ENCODE measurements at places on chromosomes 12 and 14.

GRCh38 chr14:53663709-53664108 is 292.9 kb downstream of the BMP4 start:
- no peak for DNase-seq

- DNase-seq = no peak
Measured at GRCh38 chr12:120998435-120998834, 17.9 kb downstream of the C12orf43 start.

DNA sequence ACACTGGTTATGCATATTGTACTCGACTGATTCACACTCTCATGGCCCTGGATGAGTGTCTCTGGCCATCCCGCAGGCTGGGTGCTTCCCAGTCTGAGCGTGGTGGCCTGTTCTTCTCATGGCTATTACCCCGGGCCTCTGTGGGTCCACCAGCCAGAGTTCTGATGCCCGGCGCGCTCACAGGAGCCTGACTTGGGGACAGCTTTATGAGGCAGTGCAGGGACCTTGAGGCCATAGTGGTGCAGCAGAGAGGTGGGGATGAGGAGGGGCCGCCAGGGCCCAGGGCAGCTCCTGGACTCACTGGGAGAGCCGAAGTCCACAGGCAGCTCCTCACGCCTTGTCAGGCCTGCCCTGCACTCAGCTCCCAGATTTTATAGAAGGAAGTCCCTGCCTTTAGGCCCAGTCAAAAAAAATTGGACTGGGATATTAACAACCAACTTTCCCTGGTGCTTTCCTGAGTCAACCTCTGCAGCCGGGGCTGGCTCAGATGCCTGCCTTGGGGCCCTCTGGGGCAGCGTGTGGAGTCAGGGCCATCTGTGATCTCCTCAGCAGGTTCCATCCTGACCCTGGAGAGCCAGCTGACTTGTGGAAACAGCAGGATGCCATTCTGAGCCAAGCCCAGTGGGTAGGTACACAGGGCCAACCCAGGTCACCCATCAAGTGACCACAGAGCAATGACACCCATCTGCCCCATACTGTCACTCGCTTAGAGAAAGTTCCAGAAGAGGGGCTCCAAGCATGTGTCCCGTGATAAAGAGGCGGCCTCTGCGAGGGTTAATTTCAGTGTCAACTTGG is 89.4 kb upstream of the DIO3 start:
- DNase-seq = no peak

DNA sequence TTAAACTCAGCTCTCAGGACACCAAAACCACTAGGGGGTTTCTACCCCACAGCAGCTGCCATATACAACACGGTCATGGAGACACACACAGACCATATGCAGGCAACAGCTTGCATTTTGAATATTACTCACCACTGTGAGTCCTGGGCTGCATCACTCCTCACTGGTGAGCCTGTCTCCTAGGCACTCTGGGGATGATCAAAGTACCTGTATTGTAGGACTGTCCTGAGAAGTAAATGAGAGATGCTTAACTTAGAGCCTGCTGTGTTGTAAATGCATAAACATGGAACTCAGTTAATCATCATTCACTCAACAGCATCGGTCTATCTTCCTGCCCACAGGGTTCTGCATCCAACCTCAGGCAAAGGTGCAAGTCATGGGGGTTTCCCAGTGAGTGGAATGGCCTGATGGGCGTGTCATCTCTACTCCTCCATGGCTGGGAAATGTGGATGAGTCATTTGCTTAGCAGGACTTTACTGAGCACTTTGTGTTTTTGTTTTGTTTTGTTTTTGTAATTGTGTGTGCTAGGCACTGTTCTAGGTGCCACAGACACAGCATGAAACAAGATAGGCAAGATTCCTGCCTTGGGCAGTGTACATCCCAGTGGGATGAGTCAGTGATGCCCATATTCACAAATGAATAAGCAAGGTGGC is 1141.2 kb upstream of the TMEM132C start:
- DNase-seq = no peak

DNA sequence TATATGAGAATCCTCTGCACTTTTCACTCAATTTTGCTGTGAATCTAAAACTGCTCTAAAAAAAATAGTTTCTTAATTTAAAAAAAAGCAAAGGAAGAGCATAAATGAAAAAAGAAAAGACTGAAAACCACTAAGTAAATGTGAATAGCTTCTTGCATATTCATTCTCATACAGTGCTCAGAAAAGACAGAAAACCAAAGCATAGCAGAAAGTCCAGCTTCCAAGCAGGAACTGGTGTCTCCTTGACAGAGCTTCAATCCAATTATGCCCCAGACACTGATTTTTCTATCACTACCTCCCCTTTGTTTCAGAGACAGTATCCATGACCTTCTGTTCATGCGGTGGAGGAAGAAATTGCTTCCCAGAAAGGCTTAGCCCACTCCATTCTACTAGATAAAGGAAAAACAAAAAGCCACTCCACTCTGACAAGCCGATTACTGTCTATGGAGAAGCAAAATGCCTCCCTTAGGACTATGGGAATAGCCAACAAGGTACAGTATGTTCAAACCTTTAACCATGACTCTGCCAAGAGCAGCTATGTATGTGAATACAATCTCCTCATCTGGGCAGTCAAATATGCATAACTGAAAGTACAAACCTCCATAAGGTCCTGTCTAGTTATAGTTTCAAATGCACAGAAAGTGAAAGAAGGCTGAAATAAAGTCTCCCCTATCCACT is 40.6 kb downstream of the ATF7 start:
- DNase-seq = no peak

DNA sequence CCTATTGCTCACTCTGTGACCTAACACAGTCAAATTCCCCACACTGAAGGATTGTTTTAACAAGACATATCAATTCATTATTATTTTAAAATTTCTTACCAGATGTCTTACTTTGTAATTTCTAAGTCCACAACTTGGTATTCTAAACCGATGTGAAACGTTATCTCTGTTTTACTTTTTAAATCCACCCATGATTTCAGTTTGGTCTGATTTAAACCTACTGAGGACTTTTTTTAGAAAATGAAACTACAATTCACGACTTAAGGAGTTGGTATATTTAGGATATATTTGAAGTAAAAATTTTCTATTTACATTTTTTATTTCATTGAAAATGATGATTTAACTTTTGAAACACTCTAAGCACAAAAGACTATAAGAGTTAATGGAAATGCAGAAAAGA is 35.1 kb upstream of the GRIP1 start:
- no peak for DNase-seq

- no peak for DNase-seq
Measured at GRCh38 chr12:6394398-6394797, 10.4 kb downstream of the LTBR start.

DNA sequence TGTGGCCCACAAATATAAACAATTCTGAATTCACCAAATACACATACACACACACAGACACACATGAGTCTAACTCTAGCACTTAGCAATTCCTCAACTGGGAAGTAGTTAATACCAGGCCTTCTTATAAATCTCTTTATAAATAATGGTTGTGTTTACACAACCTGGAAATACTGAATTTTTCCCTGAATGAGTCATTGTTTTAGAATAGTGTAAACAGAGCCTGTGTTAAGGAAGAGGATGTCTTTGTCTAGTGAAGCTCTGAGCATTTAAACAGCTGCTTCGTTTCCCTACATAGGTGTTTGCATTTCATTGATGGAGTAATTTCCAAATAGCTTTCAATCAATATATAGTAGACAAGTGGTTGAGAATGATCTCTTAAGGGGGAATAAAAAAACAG is 218.8 kb downstream of the BTG1 start:
- no peak for DNase-seq

GRCh38 chr14:106737021-106737420 is 1210.6 kb downstream of the TMEM121 start:
- DNase-seq = no peak

DNA sequence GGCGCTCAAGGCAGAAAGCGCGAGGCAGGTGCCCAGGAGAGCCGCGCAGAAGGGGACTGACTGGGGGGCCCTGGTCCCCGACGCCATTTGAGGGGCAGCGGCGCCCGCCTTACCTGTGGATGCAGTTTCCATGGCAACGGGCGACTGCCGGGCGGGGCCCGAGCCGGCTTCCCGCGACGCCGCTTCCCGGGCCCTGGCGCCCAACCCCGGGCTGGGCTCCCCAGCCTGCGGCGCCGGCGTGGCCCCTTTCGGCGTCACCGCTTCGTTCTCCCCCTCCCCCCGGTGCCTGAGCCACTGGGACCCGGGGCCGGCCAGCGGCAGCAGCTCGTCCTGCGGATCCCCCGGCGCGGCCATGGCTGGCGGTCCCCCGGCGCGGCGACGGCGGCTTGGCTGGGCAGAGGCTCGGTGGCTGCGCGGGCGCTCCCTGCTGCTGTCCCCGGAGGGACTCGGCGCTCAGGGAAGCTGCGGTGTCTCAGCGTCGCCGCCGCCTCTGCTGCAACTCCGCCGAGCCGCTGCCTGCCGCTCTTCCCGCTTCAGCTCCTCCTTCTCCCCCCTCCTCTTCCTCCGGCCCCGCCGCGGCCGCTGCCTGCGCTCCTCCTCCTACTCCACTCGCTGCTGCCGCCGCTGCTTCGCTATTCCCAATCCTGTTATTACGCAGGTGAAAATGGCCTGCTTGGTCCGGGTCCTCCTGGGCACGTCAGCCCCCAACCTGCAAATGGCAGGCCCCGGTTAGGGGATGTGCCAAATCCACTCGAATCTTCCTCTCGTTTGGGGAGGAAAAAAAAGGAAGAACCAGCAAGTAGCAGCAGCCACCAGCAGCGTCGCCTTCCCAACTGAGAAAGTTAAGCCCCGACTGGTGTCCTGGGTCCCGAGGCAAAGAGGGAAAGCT is at the start of gene RTN1:
RTN1 (minus strand) TSS at position 500 of the 889 bp plus-strand sequence; CDS start at position 354, 146 bp downstream.
- peak; percentile 35 for DNase-seq

GRCh38 chr12:55933169-55933798 is 2.3 kb downstream of the DGKA start:
- DNase-seq = no peak

DNA sequence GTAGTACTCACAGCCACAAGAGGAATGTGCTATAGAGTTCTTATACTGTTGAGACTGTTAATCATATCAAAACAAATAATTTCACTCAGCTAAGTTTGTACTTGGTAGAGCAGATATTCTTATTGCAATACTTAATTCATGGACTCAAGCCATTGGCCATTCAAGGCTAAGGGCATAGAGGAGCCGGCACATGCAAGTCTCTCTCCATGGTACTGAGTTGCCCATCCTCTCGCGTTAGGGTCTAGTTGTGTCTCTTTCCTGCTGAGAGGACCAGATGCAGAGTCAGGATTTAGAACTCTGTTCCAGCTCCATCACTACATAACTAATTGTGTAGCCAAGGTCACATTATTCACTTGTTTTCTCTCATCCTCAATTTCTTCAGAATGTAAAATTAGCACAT is 14.4 kb upstream of the TUNAR start:
- DNase-seq = no peak

- DNase-seq = no peak
Measured at GRCh38 chr14:28196878-28197277, 569.7 kb upstream of the FOXG1 start.

GRCh38 chr12:106064721-106065021 is 74.1 kb downstream of the NUAK1 start:
- no peak for DNase-seq

- DNase-seq = no peak
Measured at GRCh38 chr12:95143621-95144205, 70.3 kb upstream of the NR2C1 start.

DNA sequence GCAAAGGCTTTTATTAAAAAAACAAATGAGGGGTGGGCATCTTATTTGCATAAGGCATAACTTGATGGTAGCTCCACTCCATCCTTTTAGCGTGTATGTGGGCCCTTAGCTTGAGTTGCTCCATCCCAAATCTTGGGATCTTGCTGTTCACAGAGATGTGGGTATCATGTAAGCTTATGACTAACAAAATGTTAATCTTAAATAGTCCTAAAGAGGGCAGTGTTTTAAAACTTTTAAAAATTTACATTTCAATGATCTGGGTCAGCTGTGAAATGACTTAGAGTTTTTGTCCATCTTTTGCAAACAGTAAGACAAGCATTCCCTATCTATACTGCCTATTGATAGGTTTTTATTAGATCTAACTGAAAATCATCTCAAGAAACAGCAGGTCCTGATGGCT is 86.0 kb downstream of the SLCO1A2 start:
- DNase-seq = no peak

DNA sequence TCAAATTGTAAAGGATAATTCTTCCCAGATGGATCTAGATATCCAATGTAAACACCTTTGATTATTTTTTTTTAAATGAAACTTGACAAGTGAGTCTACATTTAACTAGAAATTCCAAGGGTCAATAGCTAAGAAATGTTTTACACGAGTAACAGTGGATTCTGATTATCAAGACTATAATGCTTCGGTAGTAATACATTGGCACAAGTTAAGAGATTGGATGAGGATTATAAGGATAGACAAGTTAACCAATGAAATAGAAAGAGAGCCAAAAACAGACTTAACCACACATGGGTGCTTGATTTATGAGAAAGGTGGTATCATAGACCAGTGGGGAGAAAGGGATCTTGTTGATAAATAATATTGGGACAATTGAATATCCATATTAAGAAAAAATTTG is 40.3 kb upstream of the PCED1B start:
- DNase-seq = no peak

DNA sequence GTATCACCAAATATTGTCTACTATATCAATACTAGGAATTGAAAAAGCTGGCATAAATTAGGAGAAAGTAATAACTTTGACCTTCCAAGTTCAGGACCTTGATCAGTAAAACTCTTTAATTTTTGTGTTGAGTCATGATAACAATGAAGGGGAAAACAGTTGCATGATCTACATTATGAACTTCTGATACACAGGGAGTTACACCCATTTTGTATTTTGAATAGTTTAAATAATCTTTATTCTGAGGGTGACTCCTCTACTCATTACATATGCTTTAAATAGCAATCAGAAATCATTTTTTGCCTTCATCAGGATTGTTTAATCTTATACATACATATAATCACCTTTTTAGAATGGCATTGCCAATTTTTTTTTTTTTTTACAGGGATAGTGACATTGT is 492.5 kb downstream of the NAV3 start:
- no peak for DNase-seq

- DNase-seq = no peak
Measured at GRCh38 chr12:25583545-25583944, 30.5 kb upstream of the LMNTD1 start.

GRCh38 chr12:17588968-17589367 is 501.0 kb downstream of the RERGL start:
- DNase-seq = no peak

- no peak for DNase-seq
Measured at GRCh38 chr14:76277586-76278130, 98.3 kb upstream of the ESRRB start.

- DNase-seq = no peak
Measured at GRCh38 chr14:89371585-89372511, 45.2 kb downstream of the FOXN3 start.

All from tibial nerve (tissue), 4 donors.